ENCODE measurements at places on chromosomes 2 and 18.
A peak's percentile ranks its signal among the peaks of the same experiment; 100 is the strongest.

DNA sequence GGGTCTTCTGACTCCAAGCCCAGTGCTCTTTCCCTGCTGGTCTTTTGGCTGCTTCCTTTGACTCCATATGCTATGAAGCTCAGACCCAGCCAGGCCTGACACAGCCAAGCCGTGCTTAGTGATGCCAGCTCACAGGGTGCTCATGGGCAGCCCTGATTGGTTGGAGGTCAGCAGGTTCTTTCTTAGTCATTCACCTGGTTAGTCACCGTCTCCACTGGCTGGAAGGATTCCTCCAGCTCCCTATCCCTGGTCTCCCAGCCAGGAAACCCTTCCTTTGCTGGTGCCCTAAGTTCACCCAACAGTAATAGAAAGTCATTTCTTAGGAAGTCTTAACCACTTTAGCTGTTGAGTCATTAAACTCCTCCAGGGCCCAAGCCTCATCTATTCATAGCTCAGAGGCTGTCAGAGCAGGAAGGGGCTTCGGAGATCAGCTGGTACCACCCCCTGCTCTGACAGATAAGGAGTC is 3.9 kb downstream of the KCNK3 start:
- DNase-seq: no peak

- no peak for DNase-seq
These were observed 152.6 kb downstream of the RTN4 start for GRCh38 chr2:54897420-54898310.

GRCh38 chr2:241379481-241380480 is 23.7 kb downstream of the FARP2 start:
- no peak for DNase-seq

- no peak for DNase-seq
These were observed 16.9 kb downstream of the COL6A3 start for GRCh38 chr2:237397072-237397471.

- peak; percentile 21 for DNase-seq
These were observed 575 bp downstream of the HSPD1 start for GRCh38 chr2:197498937-197499593.

Data from stimulated activated CD4-positive, alpha-beta T cell treated with anti-CD3 and anti-CD28 coated beads, Interleukin-1b, Interleukin-23, amount 100 ng/mL, for 1 hour (primary cell).